Uterus (tissue), 4 donors: ENCODE measurements at places on chromosomes 4 and X.

- DNase-seq: no peak
These were observed 187.3 kb upstream of the INTU start for GRCh38 chr4:127445471-127445870.

- no peak for DNase-seq
These were observed 77.2 kb upstream of the DHRSX start for GRCh38 chrX:2577844-2578466.

GRCh38 chr4:185945252-185945651, 123.7 kb upstream of the TLR3 start:
- DNase-seq: no peak

- no peak for DNase-seq
These were observed 56.3 kb downstream of the CCDC149 start for GRCh38 chr4:24856586-24856985.

DNA sequence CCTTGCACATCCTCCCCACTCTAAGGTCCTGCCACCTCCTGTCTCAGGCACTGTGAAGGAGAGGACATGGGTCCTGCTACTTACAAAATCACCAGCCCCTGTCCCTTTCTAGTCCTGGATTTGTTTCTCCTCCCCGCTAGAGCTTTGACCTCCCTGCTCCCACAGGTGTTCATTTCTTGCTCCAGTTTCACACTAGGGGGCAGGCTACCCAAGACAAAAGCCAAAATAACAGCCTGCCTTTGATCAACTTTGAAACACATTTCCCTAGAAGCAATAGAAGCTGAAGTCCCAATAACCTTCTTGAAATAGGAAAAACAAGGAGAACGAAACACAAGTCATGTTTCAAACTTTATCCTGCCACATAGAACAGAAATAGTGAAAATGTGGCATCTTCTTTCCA, 164.4 kb downstream of the QDPR start:
- peak; percentile 42 for DNase-seq
